ENCODE measurements at places on chromosomes 11 and 22.

- peaks cover 48% of the 10 kb centered on the region for H3K36me3 ChIP-seq
- no peaks in the 10 kb centered on the region for H3K27me3 ChIP-seq
- no peaks in the 10 kb centered on the region for H3K4me1 ChIP-seq
- H3K27ac ChIP-seq: peak overlapping the region; percentile 98
These were observed 1.5 kb downstream of the CHEK1 start for GRCh38 chr11:125626288-125626950.

DNA sequence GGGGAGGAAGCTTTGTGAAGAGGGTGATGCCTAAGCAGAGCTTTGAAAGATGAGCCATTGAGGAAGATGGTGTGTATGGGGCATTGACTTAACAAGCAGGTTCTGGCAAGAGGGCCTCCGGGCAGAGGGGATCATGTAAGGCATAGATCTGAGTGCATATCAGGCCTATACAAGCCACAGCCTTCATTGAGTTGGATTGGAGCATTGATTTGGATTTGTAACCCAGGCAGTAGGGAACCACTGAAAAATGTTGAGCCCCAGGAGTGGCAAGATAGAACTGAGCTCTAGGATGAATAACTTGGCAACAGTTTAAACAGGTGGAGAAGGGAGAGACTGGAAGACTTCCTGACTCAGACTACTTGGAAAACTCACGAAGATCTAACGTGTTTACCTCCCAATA is 21.4 kb downstream of the PANX1 start:
- DNase-seq: no peak
- H3K27ac ChIP-seq: no peak overlapping the region
- peaks cover 14% of the 10 kb centered on the region for H3K4me1 ChIP-seq
- no peaks in the 10 kb centered on the region for H3K27me3 ChIP-seq
- peaks cover 20% of the 10 kb centered on the region for H3K36me3 ChIP-seq
- H3K4me3 ChIP-seq: no peak overlapping the region

- H3K36me3 ChIP-seq: no peaks in the 10 kb centered on the region
- no peaks in the 10 kb centered on the region for H3K4me1 ChIP-seq
- H3K4me3 ChIP-seq: no peak overlapping the region
- no peak overlapping the region for H3K27ac ChIP-seq
- H3K27me3 ChIP-seq: no peaks in the 10 kb centered on the region
These were observed 662.5 kb downstream of the LUZP2 start for GRCh38 chr11:25159341-25159740.

DNA sequence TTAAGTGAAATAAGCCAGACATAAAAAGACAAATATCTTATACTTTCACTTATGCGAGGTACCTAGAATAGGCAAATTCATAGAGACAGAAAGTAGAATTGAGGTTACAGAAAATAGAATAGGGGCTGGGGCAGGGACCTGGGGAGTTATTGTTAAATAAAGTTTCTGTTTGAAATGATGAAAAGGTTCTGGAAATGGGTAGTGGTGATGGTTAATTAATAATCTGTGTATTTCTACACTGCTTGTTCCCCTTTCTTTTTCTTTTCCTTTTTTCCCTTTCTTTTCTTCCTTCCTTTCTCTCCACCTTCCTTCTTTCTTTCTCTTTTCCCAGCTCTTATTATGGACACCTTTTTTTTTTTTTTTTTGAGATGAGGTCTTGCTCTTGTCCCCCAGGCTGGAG is 2.8 kb downstream of the NAALADL1 start:
- H3K4me3 ChIP-seq: no peak overlapping the region
- H3K27me3 ChIP-seq: no peaks in the 10 kb centered on the region
- H3K4me1 ChIP-seq: no peaks in the 10 kb centered on the region
- no peak overlapping the region for H3K27ac ChIP-seq
- no peak for DNase-seq
- no peaks in the 10 kb centered on the region for H3K36me3 ChIP-seq

- H3K27me3 ChIP-seq: no peaks in the 10 kb centered on the region
- no peak for DNase-seq
- H3K27ac ChIP-seq: no peak overlapping the region
- no peaks in the 10 kb centered on the region for H3K36me3 ChIP-seq
- H3K4me3 ChIP-seq: no peak overlapping the region
These were observed 1276.1 kb downstream of the LRRC4C start for GRCh38 chr11:40183073-40184064.

- DNase-seq: no peak
- no peaks in the 10 kb centered on the region for H3K27me3 ChIP-seq
- no peak overlapping the region for H3K27ac ChIP-seq
- no peaks in the 10 kb centered on the region for H3K36me3 ChIP-seq
These were observed 450.8 kb downstream of the SOX6 start for GRCh38 chr11:15905366-15906104.

- no peak overlapping the region for H3K4me3 ChIP-seq
- no peaks in the 10 kb centered on the region for H3K27me3 ChIP-seq
- no peak overlapping the region for H3K27ac ChIP-seq
- no peaks in the 10 kb centered on the region for H3K36me3 ChIP-seq
- H3K4me1 ChIP-seq: no peaks in the 10 kb centered on the region
These were observed 203.7 kb upstream of the DDI1 start for GRCh38 chr11:103832762-103833161.

- no peak for DNase-seq
- H3K4me1 ChIP-seq: peaks cover 39% of the 10 kb centered on the region
- no peaks in the 10 kb centered on the region for H3K36me3 ChIP-seq
- no peak overlapping the region for H3K4me3 ChIP-seq
- H3K27ac ChIP-seq: peak overlapping the region; percentile 87
These were observed 4.7 kb upstream of the NEAT1 start for GRCh38 chr11:65417702-65418430.

- peaks cover 3% of the 10 kb centered on the region for H3K4me1 ChIP-seq
- no peaks in the 10 kb centered on the region for H3K36me3 ChIP-seq
- no peak for DNase-seq
- no peaks in the 10 kb centered on the region for H3K27me3 ChIP-seq
These were observed 39.2 kb upstream of the KLHL35 start for GRCh38 chr11:75472081-75472732.

DNA sequence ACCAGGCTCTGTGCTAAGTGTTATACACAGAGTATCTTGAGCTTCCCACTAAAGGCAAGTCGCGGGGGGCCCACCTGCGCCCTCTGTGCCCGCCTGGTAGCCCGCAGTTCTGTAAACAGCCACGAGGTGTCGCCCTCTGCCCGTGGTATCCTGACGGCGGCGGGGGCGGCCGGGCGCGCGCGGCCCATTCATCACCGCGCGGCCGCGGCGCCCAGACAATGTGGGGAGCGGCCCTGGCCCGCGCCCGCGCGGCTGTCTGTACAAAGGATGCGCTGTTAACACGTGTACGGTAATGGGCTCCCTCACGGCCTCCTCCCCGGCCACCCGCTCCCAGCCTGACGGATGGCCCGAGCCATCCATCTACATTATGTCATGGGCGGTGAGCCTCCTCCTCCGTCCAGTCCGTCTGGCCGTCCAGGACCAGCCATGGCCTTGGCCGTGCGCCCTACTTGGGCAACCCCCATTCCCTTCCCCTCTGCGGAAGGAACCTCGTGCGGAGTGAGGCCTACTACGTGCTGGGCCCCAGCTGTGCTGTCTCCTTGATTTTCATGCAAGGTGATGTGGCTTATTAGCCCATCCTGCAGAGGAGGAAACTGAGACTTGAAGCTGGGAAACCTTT is 99.4 kb downstream of the MIAT start:
- no peaks in the 10 kb centered on the region for H3K36me3 ChIP-seq
- H3K4me3 ChIP-seq: peak overlapping the region; percentile 6
- H3K4me1 ChIP-seq: peaks cover 7% of the 10 kb centered on the region
- peak; percentile 98 for DNase-seq

DNA sequence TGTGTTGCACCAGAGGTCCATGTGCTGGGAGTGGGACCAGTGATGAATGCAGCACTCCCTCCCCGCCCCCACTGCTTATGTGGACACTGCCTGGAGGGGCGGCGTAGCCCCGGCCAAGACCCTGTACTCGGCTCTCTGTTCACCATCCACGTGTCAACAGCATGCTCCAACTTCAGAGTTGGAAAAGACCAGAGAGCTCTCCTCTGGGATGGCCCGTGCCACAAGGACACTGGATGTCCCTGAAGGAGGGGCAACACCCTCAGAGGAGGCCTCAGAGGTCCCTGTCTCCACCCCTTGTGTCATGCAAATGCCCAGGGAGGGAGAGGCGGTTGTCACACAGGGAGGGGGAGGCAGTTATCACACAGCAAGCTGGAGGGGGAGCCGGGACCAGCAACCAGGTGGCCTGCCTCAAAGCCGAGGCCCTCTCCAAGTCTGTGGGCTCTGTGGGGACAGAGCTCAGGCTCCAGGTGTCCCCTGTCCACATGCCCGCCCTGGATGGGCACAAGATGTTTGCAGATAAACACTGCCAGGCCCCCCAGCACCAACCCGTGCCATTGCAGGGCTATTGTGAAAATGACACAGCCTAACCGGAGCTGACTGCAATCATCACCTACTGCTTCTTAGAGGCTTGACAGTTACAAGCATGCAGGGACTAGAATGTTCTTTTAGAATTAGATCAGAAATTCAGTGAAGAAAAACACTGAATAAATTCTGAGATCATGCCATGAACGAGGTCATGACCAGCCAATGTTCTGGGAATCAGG is 121.1 kb downstream of the PHF21B start:
- no peaks in the 10 kb centered on the region for H3K27me3 ChIP-seq
- peaks cover 10% of the 10 kb centered on the region for H3K36me3 ChIP-seq
- H3K4me3 ChIP-seq: no peak overlapping the region
- no peak overlapping the region for H3K27ac ChIP-seq
- H3K4me1 ChIP-seq: peaks cover 7% of the 10 kb centered on the region

DNA sequence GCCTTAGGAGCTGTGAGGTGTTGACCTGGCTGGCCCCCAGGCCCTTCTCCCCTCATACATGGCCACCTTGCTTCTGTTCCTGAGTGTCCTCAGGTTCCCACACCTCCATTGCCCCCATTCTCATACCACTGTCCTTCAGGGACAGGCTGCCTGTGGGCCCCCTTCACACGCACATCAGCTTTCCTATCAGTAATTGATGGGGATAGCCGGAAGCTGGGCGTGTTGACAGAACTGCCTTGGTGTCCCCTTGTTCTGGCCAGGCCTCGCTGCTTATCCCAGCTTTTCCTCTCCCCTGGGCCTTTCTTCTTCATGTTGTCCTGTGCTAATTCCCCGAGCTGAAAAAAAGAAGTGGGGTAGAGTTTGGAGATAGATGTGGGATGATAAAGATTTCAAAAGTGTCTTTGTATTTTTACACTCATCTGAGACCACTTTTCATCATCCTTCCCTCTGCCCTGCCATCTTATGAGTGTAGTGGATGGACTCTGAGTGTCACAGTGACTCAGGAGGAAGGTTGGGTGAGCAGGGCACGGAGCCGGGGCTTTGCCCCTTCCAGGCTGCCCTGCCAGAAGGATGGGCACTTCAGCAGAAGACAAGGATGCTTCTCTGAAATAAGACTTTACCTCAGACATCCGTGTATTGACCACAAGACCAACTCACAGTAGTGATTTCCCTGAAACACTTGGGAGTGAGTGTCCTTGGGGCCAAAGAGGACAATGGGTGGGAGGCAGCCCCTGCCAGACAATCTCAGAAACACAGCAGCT is 42.8 kb downstream of the MED15 start:
- no peak overlapping the region for H3K4me3 ChIP-seq
- H3K27ac ChIP-seq: no peak overlapping the region
- no peaks in the 10 kb centered on the region for H3K27me3 ChIP-seq
- DNase-seq: no peak
- peaks cover 12% of the 10 kb centered on the region for H3K4me1 ChIP-seq
- peaks cover 13% of the 10 kb centered on the region for H3K36me3 ChIP-seq

DNA sequence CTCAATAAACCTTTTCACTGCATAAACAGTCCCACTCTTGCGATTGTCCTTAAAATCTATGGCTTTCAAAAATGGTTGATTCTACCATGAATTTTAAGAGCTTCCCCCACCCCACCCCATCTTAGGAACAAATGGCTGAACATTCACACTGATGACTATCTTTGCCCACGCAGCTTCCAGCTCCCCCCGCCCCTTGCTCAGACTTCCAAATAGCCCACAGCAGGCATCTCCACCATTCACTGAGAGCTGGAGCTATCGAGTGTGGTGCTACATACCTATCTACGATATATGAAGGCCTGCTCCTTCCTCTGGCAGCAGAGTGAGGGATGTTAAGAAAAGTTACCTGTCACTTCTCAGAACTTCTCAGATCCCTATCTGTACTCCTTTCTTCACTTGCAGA is 26.7 kb downstream of the EIF3F start:
- peaks cover 11% of the 10 kb centered on the region for H3K4me1 ChIP-seq
- H3K27me3 ChIP-seq: peaks cover 32% of the 10 kb centered on the region
- no peak for DNase-seq
- no peak overlapping the region for H3K27ac ChIP-seq

DNA sequence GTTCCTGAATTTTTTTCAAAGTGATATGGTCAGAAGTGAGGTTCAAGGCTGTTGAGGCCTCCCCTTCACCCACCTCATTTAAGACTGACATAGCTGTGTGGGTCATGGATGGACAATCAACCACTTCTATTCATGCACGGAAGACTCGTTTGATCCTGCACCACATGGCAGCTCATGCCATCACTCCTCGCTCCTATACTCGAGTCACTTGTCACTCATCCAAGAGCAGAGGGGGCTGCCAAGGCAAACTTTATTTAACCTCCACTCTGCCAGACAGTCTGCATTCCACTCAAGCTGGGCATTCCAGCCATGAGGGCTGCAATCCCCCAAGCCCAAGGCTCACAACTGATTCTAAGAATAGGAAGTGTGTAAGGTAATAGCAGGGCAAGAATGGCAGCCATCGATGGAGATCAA is 34.1 kb downstream of the SNX19 start:
- no peak overlapping the region for H3K4me3 ChIP-seq
- DNase-seq: no peak

DNA sequence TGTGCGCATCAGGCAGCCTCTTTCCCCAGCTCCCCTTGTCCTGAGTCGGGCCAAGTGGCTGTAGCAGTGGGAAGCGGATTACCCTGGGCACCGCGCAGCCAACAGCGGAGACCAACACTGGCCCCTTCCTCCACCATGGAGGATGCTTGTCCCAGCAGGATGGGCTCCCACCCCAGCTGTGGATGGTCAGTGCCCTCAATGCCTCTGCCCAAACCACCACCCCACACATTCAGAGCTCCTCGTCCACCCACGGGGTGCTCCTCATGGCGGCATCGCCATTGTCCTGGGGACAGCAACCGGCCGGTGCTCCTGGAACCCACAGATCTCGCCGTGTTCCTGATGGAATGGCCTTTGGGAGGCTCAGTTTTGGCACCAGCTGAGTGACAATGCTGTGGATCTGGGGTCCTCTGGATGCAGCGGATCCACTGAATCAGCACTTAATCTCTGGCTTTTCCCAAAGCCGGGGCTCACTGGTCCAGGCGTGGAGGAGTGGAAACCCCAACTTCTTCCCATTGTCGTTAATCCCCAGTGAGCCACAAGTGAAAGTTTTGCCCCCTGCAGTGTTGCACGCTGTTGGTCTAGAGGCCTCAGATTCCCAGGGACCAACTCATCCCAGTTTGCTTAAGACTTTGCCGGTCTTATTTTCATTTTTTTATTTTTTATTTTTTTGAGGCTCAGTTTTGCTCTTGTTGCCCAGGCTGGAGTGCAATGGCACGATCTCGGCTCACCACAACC is 4.1 kb upstream of the B4GALNT4 start:
- no peaks in the 10 kb centered on the region for H3K4me1 ChIP-seq
- H3K27me3 ChIP-seq: peaks cover 4% of the 10 kb centered on the region
- H3K36me3 ChIP-seq: no peaks in the 10 kb centered on the region
- no peak overlapping the region for H3K4me3 ChIP-seq
- H3K27ac ChIP-seq: no peak overlapping the region
- DNase-seq: no peak

- H3K4me3 ChIP-seq: no peak overlapping the region
- no peak for DNase-seq
- no peak overlapping the region for H3K27ac ChIP-seq
- H3K27me3 ChIP-seq: no peaks in the 10 kb centered on the region
- H3K36me3 ChIP-seq: no peaks in the 10 kb centered on the region
These were observed 720.1 kb downstream of the BRD1 start for GRCh38 chr22:49107561-49107960.

All from H1 (cell line).